ENCODE measurements at places on chromosomes 2 and 18. TPM values are rescaled to one million over a fixed set of nuclear protein-coding genes. Genes with fewer than 3 reads are reported as not detected.

DNA sequence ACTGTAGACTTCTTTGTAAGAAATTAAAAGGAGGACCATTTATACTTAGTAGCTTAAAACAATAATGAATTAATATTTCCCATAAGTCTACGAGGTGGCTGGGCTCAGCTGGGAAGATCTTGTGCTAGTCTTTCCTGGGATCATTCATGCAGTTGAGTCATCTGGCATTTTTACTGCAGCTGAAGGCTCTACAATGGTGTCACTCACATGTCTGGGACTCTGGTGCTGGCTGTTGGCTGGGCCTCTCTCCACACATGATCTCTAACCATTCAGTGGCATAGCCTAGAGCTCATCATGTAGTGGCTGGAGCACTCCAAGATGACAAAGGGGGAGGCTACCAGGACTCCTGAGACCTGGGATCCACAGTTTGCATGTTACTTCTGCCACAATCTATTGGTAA lies 35.5 kb downstream of the CLASP1 start:
- H3K4me3 ChIP-seq, result no peak overlapping the region
- peaks cover 22% of the 10 kb centered on the region for H3K4me1 ChIP-seq
- H3K36me3 ChIP-seq, result no peaks in the 10 kb centered on the region
- no peak for DNase-seq
- no peak overlapping the region for H3K27ac ChIP-seq

AKAIN1 gene
- not detected for total RNA-seq

GALNT5 gene
- 35.9 TPM for total RNA-seq

DNA sequence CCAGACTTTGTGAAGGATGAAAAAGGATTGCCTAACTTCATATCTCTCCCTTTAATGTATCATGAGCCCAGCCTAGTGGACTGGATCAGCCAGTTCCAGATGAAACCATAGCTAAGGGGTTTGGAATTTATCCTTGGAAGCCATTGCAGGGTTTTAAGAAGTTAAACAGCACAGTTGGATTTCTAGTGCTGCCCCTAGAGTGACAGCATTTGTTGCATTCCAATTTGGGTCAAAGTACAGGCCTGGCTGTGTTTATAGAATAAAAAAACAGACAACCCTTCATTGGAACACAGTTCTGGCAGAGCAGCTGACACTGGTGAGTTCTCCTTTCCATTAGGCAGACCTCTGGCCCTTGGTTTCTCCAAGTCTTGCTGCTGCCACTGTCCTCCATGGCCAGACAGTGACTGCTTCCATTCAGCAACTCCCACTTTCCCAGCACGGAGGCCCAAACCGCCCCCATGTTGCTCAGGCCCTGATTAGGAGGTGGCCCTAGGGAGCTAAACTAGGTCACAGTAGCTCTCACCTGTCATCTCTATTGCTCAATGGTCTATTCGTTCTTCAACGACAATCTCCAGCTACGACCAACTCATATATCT lies 8.0 kb downstream of the GPR39 start:
- H3K36me3 ChIP-seq, result no peaks in the 10 kb centered on the region
- H3K27ac ChIP-seq, result no peak overlapping the region
- H3K4me3 ChIP-seq, result no peak overlapping the region
- H3K27me3 ChIP-seq, result no peaks in the 10 kb centered on the region
- no peaks in the 10 kb centered on the region for H3K4me1 ChIP-seq

GRCh38 chr2:34098256-34098655 lies 499.2 kb upstream of the FAM98A start:
- H3K27me3 ChIP-seq, result no peaks in the 10 kb centered on the region
- H3K4me3 ChIP-seq, result no peak overlapping the region
- no peak overlapping the region for H3K27ac ChIP-seq

DNA sequence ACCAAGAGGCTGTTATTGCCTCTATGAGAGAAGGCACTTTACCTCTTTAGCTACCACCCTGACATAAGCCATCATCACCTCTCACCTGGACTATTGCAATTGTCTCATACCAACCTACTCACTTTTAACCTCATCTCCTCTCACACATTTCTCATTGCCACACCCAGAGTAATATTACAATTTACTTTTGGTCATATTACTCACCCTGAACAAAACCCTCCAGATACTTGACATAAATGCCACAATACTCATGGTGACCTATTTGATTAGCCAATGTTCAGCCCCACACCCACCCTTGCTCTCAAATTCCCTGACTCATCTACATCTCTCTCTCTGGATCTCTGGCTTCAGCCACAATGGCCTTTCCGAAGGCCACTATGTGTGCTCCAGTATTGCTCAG lies 90.9 kb upstream of the CDH7 start:
- H3K4me1 ChIP-seq, result no peaks in the 10 kb centered on the region
- H3K27me3 ChIP-seq, result no peaks in the 10 kb centered on the region
- no peak for DNase-seq

GRCh38 chr2:127906206-127906926 lies 20.6 kb upstream of the AMMECR1L start:
- H3K36me3 ChIP-seq, result no peaks in the 10 kb centered on the region
- no peak overlapping the region for H3K27ac ChIP-seq
- no peak overlapping the region for H3K4me3 ChIP-seq
- no peak for DNase-seq
- H3K27me3 ChIP-seq, result no peaks in the 10 kb centered on the region
- H3K4me1 ChIP-seq, result peaks cover 1% of the 10 kb centered on the region

TTC39C gene
- 21.3 TPM for total RNA-seq

FZD7 gene
- total RNA-seq, result 12.1 TPM

PPM1G gene
- 45.9 TPM for total RNA-seq

DNA sequence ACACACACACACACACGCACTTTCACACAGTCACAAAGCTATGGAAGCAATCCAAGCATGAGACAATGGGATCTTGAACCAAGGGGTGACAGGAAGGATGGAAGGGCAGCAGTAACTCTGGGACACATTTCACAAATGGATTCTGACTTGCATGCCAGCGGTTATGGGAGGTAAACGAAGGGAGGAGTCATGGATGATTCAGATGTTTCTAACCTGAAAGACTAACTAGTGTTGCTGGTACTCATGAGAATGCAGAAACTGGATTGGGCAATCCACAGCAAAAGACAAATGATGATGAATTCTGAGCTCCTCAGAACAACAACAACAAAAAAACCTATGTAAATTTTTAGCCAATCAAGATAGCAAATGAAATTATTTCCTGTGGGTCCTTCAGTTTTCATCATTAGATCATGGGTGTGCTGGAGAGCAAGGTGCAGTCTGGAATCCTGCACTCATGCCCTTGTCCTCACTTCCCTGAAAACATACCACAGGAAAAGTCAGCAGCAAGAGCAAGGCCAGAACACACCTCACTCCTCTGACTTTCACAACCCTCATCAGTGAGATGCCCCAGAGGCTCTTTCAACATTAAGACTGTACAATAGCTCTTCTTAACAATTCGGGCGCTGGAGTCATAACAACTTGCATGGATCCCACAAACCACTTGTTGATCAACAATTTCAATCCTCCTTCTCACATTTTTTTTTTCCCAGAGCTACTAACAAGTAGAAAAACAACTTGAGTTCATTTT lies 32.6 kb downstream of the ABCA12 start:
- H3K4me3 ChIP-seq, result no peak overlapping the region
- no peak overlapping the region for H3K27ac ChIP-seq
- H3K36me3 ChIP-seq, result no peaks in the 10 kb centered on the region
- H3K4me1 ChIP-seq, result no peaks in the 10 kb centered on the region
- no peaks in the 10 kb centered on the region for H3K27me3 ChIP-seq
- DNase-seq, result no peak

GRCh38 chr2:178917555-178917954 lies 110.3 kb upstream of the TTN start:
- no peak overlapping the region for H3K27ac ChIP-seq
- H3K27me3 ChIP-seq, result no peaks in the 10 kb centered on the region
- H3K36me3 ChIP-seq, result peaks cover 1% of the 10 kb centered on the region
- DNase-seq, result no peak

- DNase-seq, result no peak
- H3K4me1 ChIP-seq, result no peaks in the 10 kb centered on the region
- H3K27ac ChIP-seq, result no peak overlapping the region
- H3K36me3 ChIP-seq, result no peaks in the 10 kb centered on the region
- H3K4me3 ChIP-seq, result no peak overlapping the region
- no peaks in the 10 kb centered on the region for H3K27me3 ChIP-seq
These were observed 13.1 kb upstream of the PHLPP1 start for GRCh38 chr18:62702259-62702658.

DNA sequence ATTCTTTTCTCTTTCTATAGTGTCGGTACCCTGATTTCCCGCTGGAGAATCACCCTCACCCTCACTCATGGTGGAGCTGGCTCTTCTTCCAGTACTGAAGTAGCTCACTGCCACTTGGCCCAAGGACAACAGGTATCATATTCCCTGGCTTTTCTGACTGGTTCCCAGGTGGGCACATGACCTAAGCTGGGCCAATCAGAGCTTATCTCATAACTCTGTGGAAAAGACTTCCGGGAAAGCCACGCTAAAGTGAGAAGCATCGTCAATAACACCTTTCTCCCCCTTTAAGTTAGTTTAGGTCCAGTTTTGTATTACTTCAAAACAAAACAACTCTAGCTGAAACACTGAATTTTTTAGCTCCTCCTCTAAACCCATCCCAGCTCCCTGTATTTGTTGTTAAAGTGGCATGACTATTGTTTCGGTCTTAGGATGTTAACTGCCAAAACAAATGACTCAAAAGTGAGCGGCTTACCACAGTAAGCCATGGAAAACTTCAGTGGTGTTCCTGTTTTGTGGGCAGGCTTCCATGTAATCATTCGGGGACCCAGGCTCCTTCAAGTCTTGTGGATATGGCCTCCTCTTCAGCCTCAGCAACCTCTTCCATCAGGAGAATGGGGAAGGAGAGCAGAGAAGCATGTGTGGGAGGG lies 137.4 kb upstream of the DLX2 start:
- no peaks in the 10 kb centered on the region for H3K27me3 ChIP-seq
- H3K27ac ChIP-seq, result no peak overlapping the region
- H3K4me1 ChIP-seq, result no peaks in the 10 kb centered on the region
- H3K36me3 ChIP-seq, result no peaks in the 10 kb centered on the region

- H3K27me3 ChIP-seq, result no peaks in the 10 kb centered on the region
- no peak overlapping the region for H3K4me3 ChIP-seq
- no peak for DNase-seq
- no peaks in the 10 kb centered on the region for H3K4me1 ChIP-seq
- no peak overlapping the region for H3K27ac ChIP-seq
These were observed 134.2 kb upstream of the PIK3C3 start for GRCh38 chr18:41820784-41821183.

DNA sequence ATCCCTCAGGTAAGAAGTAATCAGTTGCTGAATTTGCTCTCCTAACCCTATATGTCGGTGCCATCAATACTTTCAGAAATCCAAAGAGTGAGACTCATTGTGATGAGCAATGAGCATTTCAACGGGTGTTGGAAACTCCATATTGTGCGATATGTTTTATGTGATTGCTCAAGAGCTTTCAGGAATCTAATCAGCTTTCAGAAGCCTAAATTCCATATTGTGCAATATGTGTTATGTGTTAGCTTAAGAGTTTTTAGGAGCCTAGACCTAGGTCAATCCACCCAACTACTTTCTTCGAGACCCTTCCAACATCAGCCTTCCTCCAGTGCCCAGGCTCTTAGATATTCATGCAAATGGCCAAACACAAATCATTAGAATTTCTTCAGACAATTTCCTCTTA lies 277.3 kb downstream of the DSC3 start:
- H3K36me3 ChIP-seq, result no peaks in the 10 kb centered on the region
- no peak overlapping the region for H3K27ac ChIP-seq
- H3K4me1 ChIP-seq, result no peaks in the 10 kb centered on the region
- no peak overlapping the region for H3K4me3 ChIP-seq
- H3K27me3 ChIP-seq, result no peaks in the 10 kb centered on the region

DNA sequence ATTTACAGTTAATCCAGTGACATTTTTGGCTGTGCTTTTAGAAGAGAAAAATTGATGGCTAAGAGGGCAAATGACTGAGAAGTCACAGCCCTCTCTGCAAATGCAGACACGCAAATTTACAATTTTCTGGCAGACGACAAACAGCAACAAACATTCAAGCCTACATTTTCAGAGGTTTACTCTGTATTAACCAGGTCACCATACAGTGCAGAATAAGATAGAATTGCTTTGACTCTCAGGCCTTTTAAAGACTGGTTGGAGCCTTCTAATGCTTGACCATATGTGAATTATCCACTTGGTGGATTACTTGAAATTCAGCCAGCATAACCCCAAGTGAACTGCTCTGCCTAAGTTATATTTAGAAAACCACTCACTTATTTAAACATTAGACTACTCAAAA lies 280.9 kb upstream of the STON1 start:
- no peaks in the 10 kb centered on the region for H3K36me3 ChIP-seq
- peaks cover 6% of the 10 kb centered on the region for H3K4me1 ChIP-seq
- DNase-seq, result peak; percentile 82

IL36RN gene
- 0.09 TPM for total RNA-seq

ATF2 gene
- 92.7 TPM for total RNA-seq

DNA sequence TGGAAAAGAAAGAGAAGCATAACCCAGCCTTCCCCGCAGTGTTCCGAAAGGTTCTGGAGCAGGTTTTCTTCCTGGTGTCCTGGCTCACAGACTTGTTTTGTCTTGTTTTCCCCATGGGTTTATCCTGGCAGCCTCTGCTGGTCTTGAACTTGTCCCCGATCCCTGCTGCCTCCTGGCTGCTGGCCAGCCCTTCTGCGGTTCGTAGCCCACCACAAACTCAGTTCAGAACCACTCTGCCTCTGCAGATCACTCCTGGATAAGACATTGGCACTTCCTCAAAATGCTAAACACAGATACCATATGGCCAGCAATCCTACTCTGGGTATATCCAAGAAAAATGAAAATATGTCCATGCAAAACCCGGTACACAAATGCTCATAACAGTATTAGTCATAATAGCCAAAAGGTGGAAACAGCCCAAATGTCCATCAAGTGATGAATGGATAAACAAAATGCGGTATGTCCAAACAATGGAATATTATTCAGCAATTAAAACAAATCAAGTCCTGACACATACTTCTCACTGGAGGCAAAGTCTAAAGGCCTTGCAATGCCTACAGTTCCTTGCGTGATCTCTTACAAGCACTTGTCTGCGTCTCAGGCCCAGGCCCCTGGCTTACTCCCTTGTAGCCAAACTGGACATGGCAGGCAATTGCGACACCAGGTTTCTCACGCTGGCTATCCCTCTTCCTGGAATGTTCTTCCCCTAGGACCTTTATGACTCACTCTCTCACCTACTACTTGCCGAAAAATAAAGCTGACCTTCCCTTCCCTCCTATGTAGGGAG lies 28.0 kb upstream of the ARHGEF4 start:
- no peaks in the 10 kb centered on the region for H3K4me1 ChIP-seq
- H3K27ac ChIP-seq, result no peak overlapping the region
- H3K36me3 ChIP-seq, result no peaks in the 10 kb centered on the region

- no peaks in the 10 kb centered on the region for H3K4me1 ChIP-seq
- no peak overlapping the region for H3K4me3 ChIP-seq
- H3K36me3 ChIP-seq, result no peaks in the 10 kb centered on the region
- no peak for DNase-seq
These were observed 91.7 kb upstream of the RAB6C start for GRCh38 chr2:129887688-129888266.

GRCh38 chr2:63484481-63484880 lies 103.8 kb downstream of the WDPCP start:
- no peaks in the 10 kb centered on the region for H3K36me3 ChIP-seq
- no peaks in the 10 kb centered on the region for H3K4me1 ChIP-seq
- H3K4me3 ChIP-seq, result no peak overlapping the region
- H3K27ac ChIP-seq, result no peak overlapping the region

GRCh38 chr2:15485949-15486348 lies 75.2 kb downstream of the NBAS start:
- no peak overlapping the region for H3K4me3 ChIP-seq
- peaks cover 32% of the 10 kb centered on the region for H3K36me3 ChIP-seq
- DNase-seq, result no peak
- H3K27ac ChIP-seq, result no peak overlapping the region
- no peaks in the 10 kb centered on the region for H3K4me1 ChIP-seq
